Activated B cell treated with CpG ODN at 0.5 μM for 24 hours (primary cell): ENCODE measurements at places on chromosomes 2 and 18.

DNA sequence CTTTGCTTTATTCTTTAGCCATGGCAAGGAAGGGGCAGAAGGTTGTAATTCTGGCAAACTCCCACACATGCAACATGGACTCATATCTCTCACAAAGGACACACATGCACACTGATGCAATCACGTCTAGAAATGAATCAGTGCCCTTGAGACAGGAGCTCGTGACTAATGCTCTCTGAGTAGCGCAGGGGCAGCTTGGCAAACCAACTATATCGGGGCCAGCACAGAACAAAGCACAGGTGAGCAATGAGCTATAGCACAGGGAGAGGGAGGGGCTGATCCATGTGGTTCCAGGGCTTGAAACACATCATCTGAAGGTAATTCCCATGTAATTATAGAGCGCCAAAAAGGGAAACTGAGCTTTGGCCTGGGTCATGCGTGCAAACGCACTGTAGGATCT is 165.2 kb upstream of the KLF7 start:
- H3K4me3 ChIP-seq: peak overlapping the region; percentile 4
- H3K27me3 ChIP-seq: no peaks in the 10 kb centered on the region
- H3K4me1 ChIP-seq: peaks cover 53% of the 10 kb centered on the region
- no peak for DNase-seq

DNA sequence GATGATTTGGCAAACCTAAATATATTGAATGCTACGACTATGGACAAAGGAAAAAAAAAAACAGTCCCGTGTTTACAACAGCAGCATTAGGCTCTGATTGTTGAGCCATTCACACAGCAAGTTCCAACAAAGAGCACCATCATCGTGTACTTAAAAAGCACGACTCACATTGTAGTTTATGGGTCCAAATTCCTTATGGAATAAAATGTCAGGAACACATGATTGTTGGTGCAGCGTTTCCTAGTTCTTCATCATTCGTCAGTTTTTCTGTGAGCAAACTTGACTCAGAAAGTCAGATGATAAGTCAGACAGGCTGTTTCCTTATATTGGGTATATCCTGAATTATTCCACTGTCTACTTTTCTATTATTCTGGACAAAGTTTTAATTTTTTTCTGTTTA is 10.0 kb upstream of the KIDINS220 start:
- H3K36me3 ChIP-seq: no peaks in the 10 kb centered on the region
- no peak for DNase-seq
- H3K27me3 ChIP-seq: peaks cover 18% of the 10 kb centered on the region
- H3K4me1 ChIP-seq: no peaks in the 10 kb centered on the region
- no peak overlapping the region for H3K27ac ChIP-seq

DNA sequence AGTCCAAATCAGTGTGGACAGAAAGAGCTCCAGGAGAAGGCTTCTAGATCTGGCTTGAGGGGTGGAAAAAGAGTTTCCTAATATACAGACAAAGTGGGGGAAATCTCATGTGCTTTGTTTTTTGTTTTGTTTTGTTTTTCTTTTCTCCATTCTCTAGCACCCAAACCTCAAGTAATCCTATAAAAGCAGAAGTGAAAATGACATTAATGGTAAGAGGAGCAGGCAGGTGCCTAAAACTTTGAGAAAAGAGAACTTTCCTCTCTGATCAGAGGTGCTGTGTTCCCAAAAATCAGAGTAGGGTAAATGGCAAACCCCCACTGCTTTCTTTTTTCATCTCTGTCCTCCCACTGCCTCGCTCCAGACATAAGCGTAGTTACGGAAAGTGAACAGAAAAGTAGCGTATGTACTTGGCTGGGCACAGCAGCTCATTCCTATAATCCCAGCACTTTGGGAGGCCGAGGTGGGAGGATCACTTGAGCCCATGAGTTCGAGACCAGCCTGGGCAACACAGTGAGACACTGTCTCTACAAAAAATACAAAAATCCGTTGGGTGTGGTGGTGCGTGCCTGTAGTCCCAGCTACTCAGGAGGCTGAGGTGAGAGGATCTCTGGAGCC is 77.8 kb downstream of the FAM161A start:
- H3K4me3 ChIP-seq: peak overlapping the region; percentile 32
- H3K36me3 ChIP-seq: no peaks in the 10 kb centered on the region
- no peak for DNase-seq
- H3K4me1 ChIP-seq: peaks cover 16% of the 10 kb centered on the region
- no peaks in the 10 kb centered on the region for H3K27me3 ChIP-seq

DNA sequence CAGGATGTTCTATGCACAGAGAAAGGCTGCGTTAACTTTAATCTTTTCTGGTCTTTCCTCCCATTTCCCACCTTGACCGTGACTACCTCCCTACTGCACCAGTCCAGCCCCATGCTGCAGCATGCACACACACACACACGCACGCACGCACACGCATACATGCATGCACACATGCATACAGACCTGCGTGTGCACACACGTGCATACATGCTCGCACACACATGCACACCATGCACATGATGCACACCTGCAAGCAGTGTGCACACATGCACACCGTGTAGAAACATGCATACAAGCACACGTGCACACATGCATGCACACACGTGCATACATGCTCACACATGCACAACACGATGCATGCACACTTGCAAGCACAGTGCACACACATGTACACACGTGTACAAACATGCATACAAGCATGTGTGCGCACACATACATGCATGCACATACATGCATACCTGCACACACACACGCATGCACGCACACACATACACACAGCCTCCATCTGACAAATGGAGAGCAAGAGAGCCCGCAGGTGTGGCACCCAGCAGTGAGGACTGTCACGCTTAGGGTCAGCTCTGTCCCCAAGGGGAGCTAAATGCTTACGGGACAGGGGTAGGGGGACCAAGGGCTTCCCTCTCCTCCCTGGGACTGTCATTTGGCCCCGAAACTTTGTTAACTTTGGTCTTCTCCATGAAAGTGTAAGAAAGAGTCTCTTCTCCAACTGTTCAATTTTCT is 18.2 kb downstream of the SNORC start:
- H3K27me3 ChIP-seq: peaks cover 20% of the 10 kb centered on the region
- no peak overlapping the region for H3K27ac ChIP-seq
- H3K4me1 ChIP-seq: peaks cover 2% of the 10 kb centered on the region
- H3K36me3 ChIP-seq: no peaks in the 10 kb centered on the region

DNA sequence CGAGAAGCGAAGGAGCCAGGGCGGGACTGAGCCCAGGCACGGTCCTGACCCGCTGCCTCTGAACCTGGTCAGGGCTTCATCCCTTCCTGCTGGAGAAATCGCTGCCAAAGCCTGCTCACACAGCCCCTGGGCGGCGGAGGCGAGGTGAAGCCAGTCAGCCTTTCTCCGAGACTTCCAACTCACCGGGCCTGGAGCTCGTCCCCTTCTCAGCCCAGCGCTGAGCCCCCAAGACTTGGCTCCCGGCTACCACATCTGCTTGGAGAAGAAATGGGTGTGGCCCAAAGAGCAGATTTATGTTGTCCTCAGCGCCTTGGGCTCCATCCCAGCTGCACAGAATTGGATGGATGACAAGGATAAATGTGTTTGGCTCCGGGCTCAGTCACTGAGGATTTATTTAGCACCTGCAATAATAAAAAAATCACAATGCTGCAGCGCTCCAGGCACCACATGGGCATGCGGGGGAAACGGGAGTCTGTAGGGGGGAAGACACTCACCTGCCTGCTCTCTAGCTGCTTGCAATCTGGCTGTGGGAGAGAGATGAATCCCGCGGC is 64.9 kb downstream of the ACTR2 start:
- no peaks in the 10 kb centered on the region for H3K4me1 ChIP-seq
- no peak overlapping the region for H3K4me3 ChIP-seq
- no peak overlapping the region for H3K27ac ChIP-seq
- no peak for DNase-seq
- H3K27me3 ChIP-seq: peaks cover 18% of the 10 kb centered on the region

GRCh38 chr2:275466-275865 is 10.7 kb downstream of the ACP1 start:
- DNase-seq: no peak
- no peak overlapping the region for H3K4me3 ChIP-seq
- no peak overlapping the region for H3K27ac ChIP-seq

DNA sequence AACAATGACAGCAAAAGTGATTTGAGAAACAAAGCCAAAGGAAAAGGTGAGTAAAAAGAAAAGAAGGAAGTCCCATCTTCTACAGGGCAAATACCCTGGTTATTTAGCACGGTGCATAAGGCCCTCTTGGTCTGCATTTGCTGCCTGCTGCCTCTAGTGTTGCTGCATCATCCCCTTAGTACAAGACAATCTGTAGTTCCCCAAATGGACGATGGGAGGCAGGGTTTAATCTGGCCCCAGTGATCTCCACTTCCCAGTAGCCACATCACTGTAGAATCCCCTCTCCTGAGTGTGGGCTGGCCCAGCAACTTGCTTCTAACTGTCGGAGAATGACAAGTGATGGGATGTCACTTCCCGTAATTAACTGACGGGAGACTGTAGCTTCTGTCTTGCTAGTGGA is 85.1 kb downstream of the CTAGE1 start:
- no peaks in the 10 kb centered on the region for H3K4me1 ChIP-seq
- no peaks in the 10 kb centered on the region for H3K36me3 ChIP-seq
- no peak overlapping the region for H3K4me3 ChIP-seq
- DNase-seq: no peak
- no peaks in the 10 kb centered on the region for H3K27me3 ChIP-seq

GRCh38 chr2:124534028-124534427 is 508.9 kb downstream of the CNTNAP5 start:
- no peaks in the 10 kb centered on the region for H3K36me3 ChIP-seq
- H3K4me3 ChIP-seq: no peak overlapping the region
- no peaks in the 10 kb centered on the region for H3K4me1 ChIP-seq
- no peaks in the 10 kb centered on the region for H3K27me3 ChIP-seq
- H3K27ac ChIP-seq: no peak overlapping the region
- DNase-seq: no peak

- H3K36me3 ChIP-seq: no peaks in the 10 kb centered on the region
- no peak for DNase-seq
- no peaks in the 10 kb centered on the region for H3K4me1 ChIP-seq
- H3K27ac ChIP-seq: no peak overlapping the region
- H3K4me3 ChIP-seq: no peak overlapping the region
Measured at GRCh38 chr18:59779979-59780378, 82.8 kb upstream of the CCBE1 start.

- no peak for DNase-seq
- no peak overlapping the region for H3K4me3 ChIP-seq
- peaks cover 5% of the 10 kb centered on the region for H3K27me3 ChIP-seq
- no peaks in the 10 kb centered on the region for H3K36me3 ChIP-seq
- H3K4me1 ChIP-seq: no peaks in the 10 kb centered on the region
Measured at GRCh38 chr18:61379827-61380226, 46.6 kb downstream of the CDH20 start.

DNA sequence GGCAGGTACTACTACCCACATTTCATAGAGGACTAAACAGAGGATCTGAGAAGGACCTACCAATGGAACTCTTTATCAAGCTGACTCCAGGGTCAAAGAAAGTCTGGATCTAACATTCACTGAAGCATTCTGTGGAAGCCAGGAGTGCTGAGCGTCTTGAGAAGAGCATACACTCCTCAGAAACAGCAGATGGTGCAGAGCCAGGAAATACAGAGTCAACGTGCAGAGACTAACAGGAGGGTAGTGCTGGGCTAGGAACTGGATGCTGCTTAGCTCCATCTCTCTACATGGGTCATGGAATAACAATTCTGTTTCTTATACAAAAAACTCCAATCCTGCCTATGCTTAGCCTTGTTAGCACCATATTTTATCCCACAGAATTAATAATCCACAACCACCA is 5.5 kb upstream of the SERTAD2 start:
- peak overlapping the region; percentile 41 for H3K4me3 ChIP-seq
- no peak for DNase-seq
- peak overlapping the region; percentile 94 for H3K27ac ChIP-seq
- no peaks in the 10 kb centered on the region for H3K27me3 ChIP-seq

- DNase-seq: no peak
- no peaks in the 10 kb centered on the region for H3K4me1 ChIP-seq
- no peak overlapping the region for H3K27ac ChIP-seq
- no peaks in the 10 kb centered on the region for H3K36me3 ChIP-seq
Measured at GRCh38 chr2:41847744-41848441, 199.9 kb upstream of the PKDCC start.

GRCh38 chr2:173387079-173387478 is 32.4 kb downstream of the CDCA7 start:
- H3K36me3 ChIP-seq: no peaks in the 10 kb centered on the region
- no peak for DNase-seq

GRCh38 chr18:62767836-62768557 is 52.7 kb downstream of the PHLPP1 start:
- no peak overlapping the region for H3K4me3 ChIP-seq
- H3K36me3 ChIP-seq: no peaks in the 10 kb centered on the region
- DNase-seq: no peak
- no peaks in the 10 kb centered on the region for H3K27me3 ChIP-seq

- H3K27ac ChIP-seq: peak overlapping the region; percentile 94
- H3K27me3 ChIP-seq: no peaks in the 10 kb centered on the region
- H3K36me3 ChIP-seq: peaks cover 57% of the 10 kb centered on the region
- DNase-seq: no peak
- H3K4me3 ChIP-seq: peak overlapping the region; percentile 78
- H3K4me1 ChIP-seq: peaks cover 92% of the 10 kb centered on the region
Measured at GRCh38 chr18:58966005-58966677, 101.5 kb downstream of the ZNF532 start.
